ENCODE measurements at places on chromosomes 2 and 18.

- DNase-seq, result no peak
Measured at GRCh38 chr2:53209679-53210458, 557.7 kb upstream of the CHAC2 start.

DNA sequence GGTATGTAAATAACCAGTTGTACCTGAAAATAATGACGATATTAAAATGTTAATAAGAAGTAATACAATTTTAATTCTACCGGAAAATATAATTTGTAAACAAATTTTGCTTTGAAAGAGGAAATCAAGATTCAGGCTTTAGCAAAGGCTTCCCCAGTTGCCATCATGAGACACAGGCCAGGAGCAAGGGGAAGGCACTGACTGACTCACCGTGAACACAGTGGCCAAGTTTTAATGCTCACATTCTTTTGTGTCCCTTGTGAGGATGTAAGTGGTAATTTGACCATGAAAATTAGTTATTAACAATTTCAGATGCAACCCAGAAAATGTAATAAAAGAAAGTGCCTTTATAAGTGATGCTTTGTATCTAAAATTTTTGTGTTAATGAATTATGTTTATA is 164.1 kb downstream of the GREB1L start:
- no peak for DNase-seq

DNA sequence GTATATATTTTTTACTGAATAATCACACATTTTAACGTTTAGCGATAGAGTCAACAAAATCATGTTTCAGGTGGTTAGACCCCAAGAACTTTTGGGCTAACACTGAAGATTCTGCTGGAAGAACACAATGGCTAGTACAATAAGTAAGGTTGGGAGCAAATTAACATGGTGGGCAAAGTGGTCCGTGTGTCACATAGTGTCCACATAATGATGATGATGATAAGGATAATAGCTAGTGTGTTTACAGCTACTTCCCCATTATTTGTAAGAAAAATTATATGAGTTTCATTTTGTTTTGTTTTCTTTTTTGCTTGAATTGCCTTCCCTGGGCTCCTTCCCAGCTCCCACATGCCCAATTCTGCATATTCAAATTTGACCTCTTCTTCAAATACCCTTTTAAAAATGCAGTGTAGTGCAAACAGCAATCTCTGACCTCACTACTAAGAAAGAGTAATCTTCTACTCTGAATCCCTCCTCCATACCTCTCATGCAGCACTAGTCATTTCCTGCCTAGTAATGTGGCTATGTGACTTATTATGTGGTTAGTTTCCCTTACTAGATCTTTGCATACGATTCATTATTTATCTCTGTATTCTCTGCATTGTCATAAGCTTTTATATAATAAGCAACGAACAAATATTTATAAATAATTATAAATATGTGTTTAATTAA is 16.9 kb upstream of the VPS54 start:
- DNase-seq, result peak; percentile 53

DNA sequence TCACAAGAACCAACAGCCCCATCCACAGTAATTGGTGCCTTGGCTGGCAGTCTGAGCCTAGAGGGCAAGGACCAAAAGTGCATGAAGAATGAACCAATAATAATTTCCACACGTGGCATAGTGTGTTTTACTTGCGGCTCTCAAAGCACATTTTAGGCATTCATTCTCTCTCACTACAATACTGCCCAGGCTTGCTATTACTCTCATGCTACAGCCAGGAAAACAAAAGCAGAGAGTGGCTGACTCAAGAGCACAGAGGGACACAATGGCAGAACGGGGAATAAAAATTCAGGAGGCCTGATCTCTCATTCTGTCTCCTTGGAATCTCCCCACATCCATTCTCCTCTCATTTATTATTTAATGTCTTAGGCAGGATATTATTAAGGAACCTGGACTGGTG is 57.0 kb upstream of the NOL4 start:
- no peak for DNase-seq

GRCh38 chr18:69584429-69584828 is 183.7 kb downstream of the DOK6 start:
- no peak for DNase-seq

GRCh38 chr18:58536534-58537271 is 92.2 kb downstream of the ALPK2 start:
- DNase-seq, result no peak

- DNase-seq, result no peak
Measured at GRCh38 chr18:27996801-27997272, 180.1 kb downstream of the CDH2 start.

DNA sequence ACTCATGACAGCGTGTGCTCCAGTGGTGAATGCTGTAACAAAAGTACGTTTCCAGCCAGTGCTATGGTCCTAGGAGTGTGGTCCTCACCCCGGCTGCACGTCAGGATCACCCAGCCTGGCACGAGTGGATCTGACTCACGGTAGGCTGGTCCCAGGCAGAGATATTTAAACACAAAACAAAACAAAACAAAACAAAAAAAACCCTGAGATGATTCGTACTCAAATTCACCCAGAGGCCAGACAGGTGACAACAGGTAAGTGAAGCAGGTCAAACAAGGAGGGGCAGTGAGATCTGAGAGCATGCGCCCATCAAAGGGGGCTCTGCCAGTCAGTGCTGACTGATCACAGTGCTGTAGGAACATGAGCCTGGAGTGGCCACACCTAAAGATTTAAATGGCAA is 43.2 kb downstream of the C2orf76 start:
- DNase-seq, result no peak

- no peak for DNase-seq
Measured at GRCh38 chr18:25896178-25896780, 194.1 kb downstream of the SS18 start.

- no peak for DNase-seq
Measured at GRCh38 chr2:43460174-43460546, 135.7 kb downstream of the THADA start.

GRCh38 chr2:20640411-20641122 is 10.3 kb downstream of the HS1BP3 start:
- no peak for DNase-seq

DNA sequence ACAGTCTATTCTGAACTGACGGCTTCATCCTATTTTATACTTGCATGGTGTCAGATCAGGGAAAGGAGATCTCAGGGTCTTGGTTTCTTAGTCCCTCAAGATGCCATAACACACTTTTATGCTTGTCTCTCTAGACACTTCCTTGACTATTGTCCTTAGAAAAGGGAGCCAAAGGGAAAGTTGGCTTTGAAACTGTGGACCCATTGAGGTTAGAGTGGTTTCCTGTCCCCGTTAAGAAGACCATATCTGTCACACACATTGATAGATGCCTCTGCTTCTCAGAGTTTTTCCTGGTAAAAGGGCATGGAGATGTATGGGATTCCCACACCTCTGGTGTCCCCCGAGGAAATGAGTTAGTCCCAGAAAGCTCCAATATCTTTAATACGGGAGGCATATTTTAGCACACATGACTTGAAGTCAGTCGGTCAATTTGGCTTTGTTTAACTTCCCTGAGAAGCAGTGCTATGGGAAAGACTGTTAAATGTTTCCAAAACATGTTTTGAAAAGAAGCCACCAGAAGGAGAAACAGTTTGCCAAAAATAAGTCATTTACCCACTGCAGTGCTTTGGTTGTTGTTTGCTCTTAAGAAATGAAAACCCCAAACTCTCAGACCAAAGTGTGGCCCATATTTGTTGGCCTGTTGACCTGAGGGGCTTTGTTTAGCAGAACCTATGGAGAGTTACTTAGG is 133.4 kb upstream of the CXCR4 start:
- no peak for DNase-seq

DNA sequence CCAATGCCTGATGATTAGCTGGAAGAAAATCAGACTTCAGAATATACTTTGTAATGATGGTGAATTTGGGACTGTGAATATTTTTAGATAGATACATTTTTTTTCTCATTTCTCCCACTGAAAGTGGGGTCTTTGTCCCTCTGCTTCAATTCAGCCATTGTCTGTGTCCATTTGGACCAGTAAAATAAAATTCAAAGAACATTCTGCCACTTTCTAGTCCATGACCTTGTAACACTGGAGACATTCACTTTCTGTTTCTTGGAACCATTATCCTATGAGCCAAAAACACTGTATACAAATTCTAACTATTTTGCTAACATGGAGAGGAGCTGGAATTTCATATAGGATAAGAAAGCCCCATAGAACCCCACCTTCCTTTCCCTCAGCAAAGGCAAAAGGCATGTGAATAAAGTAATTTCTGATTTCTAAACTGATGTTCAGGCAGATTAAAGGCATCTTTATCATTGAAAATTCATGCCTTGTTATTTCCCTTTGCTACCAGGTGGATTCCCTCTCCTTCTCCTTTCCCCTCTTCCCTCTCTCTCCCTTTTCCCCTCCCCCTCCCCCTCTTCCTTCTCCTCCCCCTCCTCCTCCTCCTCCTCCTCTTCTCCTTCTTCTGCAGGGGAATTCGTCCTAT is 2010.4 kb upstream of the LRRTM1 start:
- DNase-seq, result no peak

DNA sequence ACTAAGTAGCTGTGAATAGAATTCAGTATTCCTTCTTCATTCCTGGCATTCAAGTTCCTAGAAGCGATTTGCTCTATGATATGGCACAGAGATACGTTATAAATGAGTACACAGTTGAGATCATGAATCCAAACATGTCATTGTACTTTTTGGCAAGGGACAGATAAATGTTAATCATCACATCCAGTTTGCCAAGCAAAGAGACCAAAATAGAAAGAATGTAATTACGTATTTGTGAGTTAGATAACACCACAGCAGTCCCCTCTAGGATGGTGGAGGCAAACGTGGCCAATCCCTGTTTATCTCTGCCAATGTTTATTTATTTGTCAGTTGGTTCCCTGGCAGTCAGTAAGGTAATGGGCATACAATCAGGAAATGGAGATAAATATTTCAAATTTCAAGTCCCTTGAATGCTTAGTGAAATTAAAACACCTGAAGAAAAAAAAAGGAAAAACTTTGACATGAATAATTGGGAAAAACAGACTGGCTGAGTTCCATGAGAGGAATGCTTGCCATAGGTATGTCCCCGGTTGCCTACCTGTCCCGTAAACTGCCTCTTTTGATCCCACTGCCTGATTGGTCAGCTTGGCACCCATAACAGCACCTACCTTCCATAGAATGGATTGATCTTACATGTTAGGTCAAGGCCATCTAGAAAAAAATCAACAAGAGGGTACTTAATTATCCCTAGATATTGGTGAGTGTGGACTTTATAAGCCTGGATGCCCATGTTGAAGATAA is 451.1 kb upstream of the NETO1 start:
- DNase-seq, result no peak

DNA sequence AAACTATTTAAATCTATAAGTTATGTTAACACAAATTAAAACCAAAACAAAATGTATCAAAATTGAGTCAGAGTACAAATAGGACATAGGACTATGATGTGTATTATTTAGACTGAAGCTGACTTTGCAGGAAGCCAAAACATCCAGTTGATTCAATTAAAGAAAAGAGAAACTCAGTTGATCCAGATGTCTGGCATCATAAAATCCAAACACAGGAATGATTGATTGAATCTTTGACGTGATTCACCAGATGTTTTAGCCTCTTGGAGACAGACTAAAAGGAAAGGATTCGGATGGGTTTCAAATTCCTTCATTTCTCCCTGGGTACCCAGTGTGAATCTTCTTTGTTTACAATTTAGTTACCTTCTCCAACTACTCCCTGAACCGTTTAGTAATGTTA is 272.9 kb downstream of the IRS1 start:
- no peak for DNase-seq

DNA sequence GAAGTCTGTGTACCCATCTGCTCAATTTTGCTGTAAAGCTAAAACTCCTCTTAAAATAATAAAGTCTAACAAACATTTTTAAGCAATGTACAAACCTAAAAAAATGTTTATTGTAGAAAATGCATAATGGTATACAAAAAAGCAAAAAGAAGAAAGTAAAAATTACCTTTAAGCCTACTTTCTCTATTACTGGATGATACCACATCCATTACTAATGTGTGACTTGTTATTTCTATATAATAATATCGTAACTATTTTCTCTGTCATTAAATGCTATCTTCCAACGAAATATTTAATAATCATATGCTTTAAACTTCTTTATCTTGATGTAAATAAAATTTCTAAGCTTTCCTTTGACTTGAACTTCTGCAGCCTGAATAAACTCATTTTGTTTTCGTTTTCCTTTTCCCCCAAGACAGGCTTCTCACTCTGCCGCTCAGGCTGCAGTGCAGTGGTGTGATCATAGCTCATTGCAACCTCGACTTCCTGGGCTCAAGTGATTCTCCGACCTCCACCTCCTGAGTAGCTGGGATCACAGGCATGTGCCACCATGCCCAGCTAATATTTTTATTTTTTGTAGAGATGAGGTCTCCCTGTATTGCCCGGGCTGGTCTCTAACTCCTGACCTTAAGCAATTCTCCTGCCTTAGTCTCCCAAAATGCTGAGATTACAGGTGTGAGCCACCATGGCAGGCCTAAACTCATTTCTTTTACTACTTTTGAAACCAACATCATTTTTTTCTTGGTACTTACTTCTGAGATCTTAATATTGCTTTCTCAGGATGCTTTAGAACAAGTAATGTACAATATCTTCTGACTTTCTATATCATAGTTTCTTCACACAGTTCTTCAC is 18.1 kb upstream of the DNAH7 start:
- no peak for DNase-seq

DNA sequence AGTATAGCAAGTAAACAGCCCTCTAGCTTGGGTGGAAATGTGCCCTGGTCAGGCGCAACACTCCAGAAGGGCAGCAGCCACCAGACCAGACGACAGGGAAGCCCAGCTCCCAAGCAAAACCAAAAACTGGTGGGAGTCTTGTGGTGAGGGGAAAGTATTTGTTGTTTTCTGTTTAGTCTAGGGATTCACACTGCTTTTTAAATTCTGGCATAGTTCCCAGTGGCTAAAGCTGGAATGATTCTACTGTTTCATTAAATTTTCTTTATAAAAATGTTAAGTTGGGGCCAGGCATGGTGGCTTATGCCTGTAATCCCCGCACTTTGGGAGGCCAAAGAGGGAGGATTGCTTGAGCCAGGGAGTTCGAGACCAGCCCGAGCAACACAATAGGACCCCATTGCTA is 38.5 kb downstream of the MERTK start:
- DNase-seq, result no peak
